ENCODE measurements at places on chromosomes 13 and 19. TPM values are rescaled to one million over a fixed set of nuclear protein-coding genes. Genes with fewer than 3 reads are reported as not detected.
A peak's percentile ranks its signal among the peaks of the same experiment; 100 is the strongest.

GRCh38 chr13:30629527-30629926 lies 11.8 kb downstream of the USPL1 start:
- DNase-seq: no peak

DNA sequence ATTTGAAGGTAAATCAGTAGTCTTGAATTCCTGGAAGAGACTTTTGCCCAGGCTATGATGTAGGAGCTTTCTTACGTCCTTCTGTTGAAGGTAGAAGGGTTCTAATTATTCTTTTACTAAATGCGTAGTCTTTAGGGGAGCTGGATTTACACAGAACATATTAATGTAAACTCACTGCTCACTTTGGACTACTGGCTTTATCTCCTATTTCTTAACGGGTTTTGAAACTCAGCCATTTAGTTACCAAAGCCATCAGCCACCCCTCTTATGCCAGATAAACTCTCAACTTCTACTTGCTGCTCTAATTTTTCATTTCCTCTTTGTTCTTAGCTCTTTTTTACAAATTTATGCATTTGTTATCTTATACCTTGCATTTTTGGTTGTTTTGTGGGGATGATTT lies 81.5 kb downstream of the FNDC3A start:
- no peak for DNase-seq

DNA sequence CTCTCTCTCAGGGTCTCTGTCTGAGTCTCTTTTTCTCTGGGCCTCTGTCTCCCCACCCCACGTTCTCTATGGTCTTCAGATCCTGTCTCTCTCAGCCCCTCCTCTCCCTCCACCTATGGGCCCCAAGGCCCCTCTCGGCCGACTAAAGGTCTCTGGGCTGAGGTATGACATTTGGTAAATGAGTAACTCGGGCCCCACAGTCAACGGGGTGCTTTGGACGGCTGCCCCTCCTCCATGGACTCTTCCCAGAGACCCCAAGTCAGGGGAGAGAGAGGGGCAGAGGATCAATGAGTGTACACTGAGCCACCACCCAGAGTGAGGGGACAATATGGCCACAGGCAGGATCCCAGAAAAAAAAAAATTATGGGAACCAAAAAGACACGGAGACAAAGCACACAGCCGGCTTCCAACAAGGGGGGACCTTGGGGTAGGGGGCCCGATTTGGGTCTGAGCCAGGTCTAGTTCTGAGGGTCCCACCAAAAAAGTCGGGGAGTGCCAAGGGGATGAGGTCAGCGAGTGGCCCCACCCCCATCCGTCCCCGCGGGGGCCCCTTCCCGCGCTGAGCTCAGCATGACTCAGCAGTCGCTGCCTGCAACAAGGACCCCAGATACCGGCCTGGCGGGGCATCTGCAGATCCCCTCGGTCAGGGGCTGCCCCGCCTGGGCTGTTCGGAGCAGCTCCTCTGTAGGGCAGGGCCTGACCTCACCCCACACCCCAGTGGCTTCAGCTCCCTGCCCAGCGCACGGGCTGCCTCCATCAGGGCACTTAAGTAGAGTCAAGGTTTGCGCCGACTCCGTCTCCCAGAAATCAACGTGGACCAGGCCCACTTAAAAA lies 1.5 kb upstream of the FTL start:
- DNase-seq: peak; percentile 84

DNA sequence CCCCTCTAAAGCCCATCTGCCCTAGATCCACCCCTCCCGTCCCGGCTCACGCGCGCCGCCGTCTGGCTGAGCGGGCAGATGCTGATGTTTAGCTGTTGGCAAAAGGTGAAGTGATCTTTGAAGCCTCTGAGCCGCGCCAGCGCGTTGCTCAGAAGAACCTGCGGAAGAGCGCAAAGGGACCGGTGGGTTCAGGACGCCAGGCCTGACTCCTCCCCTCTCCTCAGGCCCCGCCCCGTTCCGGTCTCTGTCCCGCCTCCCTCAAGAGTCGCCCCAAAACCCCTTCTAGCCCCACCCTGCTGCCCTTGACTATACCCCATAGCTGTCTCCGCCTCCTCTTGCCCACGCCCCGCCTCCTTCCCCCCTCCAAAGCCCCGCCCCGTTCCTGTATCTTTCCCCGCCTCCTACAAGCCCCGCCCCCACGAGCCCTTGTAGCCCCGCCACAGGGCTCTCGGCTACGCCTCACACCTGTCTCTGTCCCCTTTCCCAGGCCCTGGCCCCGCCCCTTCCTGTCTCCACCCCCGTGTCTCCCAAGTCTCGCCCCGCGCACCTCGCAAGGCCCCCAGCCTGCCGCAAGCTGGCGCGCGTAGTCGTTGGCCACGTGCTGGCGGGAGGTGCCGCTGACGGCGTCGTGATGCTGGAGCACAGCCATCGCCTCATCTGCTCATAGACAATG lies 9.5 kb downstream of the MAN2B1 start:
- no peak for DNase-seq

- DNase-seq: peak; percentile 90
Measured at GRCh38 chr13:48492470-48493065, 40.3 kb downstream of the RCBTB2 start.

DNA sequence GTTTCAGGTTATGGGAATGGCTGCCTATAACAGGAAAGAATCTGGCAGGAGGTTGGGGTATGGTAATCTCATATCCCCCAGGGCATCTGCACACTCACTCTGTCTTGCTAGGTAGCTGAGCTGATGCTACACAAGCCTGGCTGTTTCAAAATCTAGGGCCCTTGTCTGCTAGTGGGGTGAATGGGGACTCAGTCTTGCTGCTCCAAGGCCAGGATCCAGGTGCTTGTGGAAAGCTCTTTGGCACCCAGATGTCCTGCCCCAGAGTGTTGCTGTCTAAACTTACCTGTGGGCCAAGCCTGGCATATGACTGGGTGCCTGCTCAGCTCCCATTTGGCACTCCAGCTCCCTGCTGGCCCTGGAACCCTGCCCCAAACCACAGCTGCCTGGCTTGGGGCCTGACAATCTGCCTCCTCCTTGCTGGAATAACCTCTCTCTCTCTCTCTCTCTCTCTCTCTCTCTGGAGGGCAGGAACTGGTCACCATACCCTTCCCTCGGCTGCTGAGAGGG lies 158.1 kb upstream of the TSC22D1 start:
- peak; percentile 75 for DNase-seq

DNA sequence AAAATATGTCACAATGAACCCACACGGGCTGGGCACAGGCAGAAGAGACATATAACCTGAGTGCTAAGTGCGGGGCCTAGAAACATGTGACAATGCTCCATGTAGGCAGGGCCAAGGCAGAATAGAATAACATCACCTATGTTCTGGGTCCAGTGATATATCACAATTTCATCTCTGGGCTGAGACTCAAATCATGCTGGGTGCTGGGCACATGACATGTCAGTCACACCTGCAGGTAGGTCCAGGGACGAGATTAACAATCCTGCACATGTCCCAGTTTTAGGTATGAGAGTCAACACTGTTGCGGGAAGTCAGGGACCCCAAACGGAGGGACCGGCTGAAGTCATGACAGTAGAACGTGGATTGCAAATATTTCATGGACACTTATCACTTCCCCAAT lies 50.3 kb downstream of the ZNF99 start:
- no peak for DNase-seq

GRCh38 chr19:49019242-49019932 lies 2.5 kb upstream of the LHB start:
- peak; percentile 84 for DNase-seq

- no peak for DNase-seq
Measured at GRCh38 chr13:67003743-67004142, 226.4 kb downstream of the PCDH9 start.

DNA sequence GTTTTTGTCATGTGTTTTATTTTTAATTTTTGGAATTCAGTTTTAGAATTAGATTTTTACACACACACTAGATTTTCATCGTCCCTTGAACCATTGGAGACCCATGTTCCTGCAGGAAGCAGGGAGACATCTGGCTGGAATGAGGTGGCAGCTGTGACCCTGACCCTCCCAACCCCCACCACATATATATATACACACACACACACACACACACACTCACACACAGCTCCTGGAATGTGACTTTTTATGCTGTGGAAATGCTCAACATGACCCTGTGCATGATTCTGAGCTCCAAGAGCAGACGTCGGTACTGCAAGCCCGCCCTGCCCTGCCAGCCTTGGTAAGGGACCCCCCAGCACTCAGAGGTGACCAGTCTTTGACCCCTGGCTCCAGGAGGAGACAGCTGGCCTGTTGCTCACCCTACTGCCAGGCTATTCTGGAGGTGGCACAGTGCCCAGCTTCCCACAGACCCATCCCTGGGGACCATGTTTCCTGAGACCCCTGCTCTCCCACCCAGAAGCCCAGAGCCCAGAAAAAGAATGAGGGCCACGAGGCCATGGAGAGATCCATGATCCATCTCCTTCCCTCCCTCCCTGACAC lies 103.2 kb upstream of the VSTM2B start:
- no peak for DNase-seq

DNA sequence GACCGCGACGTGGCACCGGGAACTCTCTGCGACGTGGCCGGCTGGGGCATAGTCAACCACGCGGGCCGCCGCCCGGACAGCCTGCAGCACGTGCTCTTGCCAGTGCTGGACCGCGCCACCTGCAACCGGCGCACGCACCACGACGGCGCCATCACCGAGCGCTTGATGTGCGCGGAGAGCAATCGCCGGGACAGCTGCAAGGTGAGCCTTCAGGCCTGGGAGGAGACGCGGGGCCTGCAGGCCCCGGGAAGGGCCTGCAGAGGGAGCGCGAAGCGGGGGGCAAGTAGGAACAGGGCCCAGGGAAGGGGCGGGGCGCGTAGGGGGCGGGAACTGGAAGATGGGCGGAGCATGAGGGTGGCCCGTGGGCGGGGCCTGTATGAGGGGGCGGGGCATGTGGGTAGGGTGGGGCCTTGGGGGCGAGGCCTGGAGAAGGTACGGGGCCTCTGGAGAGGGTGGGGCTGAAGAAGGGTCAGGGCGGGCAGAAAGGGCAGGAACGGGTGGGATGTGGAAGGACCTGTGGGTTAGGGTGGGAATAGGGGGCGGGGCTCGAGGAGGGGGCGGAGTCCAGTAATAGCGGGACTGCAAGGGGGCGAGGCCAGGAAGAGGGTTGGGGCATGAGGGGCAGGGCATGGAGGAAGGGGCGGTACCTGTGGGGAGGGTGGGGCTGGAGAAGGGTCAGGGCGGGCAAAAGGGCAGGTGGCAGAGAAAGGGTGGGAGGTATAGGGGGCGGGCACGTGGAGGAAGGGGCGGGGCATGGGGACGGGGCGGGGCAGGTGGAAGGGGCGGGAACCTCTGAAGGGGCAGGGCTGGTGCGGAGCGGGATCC lies 2.5 kb downstream of the CFD start:
- no peak for DNase-seq

GRCh38 chr19:49786376-49786820 lies 19.6 kb downstream of the AP2A1 start:
- DNase-seq: no peak

- no peak for DNase-seq
Measured at GRCh38 chr13:33710924-33711323, 107.0 kb upstream of the RFC3 start.

GRCh38 chr13:98740131-98740530 lies 12.3 kb downstream of the SLC15A1 start:
- DNase-seq: no peak

- DNase-seq: peak; percentile 75
Measured at GRCh38 chr19:33385956-33386355, 12.4 kb downstream of the CEBPG start.

Gene RDH8
- not detected for polyA plus RNA-seq

Gene SIRT6
- 15.6 TPM for polyA plus RNA-seq

Gene KCNC3
- 3.3 TPM for polyA plus RNA-seq

Gene IZUMO2
- polyA plus RNA-seq: not detected

Gene ZNF814
- 10.3 TPM for polyA plus RNA-seq

Gene ATP4A
- not detected for polyA plus RNA-seq

Gene MED26
- 5.6 TPM for polyA plus RNA-seq
